ENCODE measurements at places on chromosomes 1 and 21. TPM values are rescaled to one million over a fixed set of nuclear protein-coding genes. Genes with fewer than 3 reads are reported as not detected.

PGD gene
- 155 TPM for polyA plus RNA-seq

TRNP1 gene
- 50.7 TPM for polyA plus RNA-seq

UTS2 gene
- 0.06 TPM for polyA plus RNA-seq

KIAA0040 gene
- not detected for polyA plus RNA-seq

FOXO6 gene
- not detected for polyA plus RNA-seq

BTBD19 gene
- 6.9 TPM for polyA plus RNA-seq

All from AG04450 (cell line).